CD4-positive, alpha-beta T cell treated with Interleukin-6 for 4 hours (primary cell): ENCODE measurements at places on chromosomes 16 and 17.

DNA sequence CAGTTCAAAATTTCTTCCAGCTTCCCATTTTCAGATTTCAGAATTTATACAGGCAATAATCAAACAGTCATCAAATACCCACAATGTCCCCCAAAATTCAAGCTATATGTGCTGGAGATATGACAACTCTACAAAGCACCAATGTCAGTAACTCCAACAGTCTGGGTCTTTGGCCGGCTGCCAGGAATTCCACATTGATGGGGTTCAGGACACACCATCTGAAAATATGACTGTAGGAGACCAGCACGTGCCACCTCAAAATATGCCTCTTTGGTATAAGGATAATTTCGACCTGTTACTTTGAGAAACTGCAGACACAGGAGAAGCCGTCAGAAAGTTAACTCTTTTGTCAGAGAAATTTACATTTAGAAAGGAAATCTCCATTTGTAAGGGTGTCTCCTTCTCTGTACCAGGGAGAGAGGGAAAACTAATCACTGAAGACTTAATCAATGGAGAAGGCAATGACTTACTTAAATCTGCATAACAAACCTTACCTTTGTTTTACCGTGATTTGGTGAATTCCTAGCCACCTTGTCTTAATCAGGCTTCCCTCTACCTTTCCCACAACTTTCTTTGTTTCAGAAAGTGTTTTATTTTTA is 594.3 kb upstream of the CDH5 start:
- no peak for DNase-seq

DNA sequence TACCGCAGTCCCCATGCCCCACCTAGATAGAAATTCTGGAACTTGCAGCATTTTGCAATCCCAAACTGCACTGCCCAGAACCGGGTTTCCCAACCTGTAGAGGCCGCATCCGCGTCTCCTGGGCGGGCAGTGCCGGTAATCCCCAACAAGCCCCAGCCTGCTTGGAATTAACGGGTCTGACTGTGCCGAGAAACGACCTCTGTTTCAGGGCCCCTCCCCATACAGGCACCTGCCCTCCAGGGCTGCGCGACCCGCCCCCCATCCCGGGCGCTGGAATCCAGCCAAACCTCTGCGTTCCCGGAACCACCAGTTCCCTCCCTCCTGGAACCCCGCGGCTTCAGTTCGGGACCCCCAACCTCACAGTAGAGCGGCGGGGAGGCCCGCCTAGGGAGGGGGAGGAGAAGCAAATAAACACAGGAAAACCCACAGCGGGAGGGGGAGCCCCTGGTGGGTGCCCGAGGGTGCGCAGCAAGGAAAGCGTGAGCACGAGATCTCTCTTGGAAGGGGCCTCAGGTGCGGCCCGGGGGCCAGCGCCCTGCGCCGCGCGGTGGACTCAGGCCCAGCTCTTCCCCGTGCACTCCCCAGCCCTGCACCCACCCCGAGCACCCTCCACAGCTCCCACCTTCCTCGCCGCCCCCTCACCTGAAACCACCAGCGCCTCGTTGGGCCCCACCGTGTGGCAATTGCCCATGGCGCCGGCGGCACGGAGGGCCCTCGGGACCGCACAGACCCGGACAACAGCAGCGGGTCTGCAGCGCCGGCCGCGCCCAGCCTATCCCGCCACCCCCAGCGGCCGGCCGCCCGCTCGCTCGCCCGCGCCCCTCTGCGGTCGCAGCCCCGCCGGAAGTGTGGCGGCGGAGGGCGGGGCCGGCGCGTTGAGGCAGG is at the start of gene FLOT2:
Gene FLOT2 (minus strand): TSS at position 850 of the 885 bp plus-strand sequence. CDS start 159 bp downstream, at position 691.
- DNase-seq: peak; percentile 78

DNA sequence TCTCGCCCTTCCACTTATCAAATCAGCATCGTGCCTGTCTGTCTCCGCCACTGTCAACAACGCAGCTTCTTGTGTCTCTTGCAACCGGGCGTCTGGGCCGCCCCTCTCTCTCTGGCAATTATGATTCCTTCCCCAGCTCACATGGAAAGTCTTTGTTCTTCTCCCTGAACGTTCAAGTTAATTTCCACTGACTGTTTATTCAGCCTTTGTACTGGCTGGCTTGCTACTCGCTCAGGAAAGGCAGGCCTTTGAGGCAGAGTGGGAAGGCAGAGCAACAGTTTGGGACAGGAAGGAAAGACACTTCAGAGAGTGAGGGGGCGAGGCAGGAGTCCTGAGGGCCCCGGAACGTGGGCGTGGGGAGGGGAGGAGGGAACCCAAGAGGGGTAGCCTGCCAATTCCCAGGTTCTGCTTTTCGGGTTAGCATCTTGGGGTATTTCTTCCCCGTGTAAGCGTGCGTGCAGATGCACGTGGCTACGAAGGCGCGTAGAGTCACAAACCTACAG is 50.8 kb downstream of the AKAP1 start:
- DNase-seq: no peak

DNA sequence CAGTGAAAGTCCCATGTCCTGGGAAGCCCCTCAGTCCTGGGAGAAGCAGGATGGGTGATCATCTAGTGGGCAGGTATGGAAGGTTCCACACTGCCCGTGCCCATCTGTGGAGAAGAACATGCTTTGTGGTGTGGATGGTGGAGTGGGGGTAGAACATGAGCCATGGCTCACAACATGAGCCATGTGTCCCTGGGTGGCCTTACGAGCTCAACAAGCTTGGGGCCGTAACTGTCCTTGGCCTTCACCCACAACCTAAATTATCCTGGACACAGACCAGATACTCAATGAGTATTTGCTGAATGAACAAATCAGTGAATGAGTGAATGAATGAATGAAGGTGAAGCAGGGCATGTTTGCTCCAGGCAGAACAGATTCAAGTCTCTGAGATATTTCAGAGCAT is 13.5 kb downstream of the SOX8 start:
- no peak for DNase-seq

- no peak for DNase-seq
Observed at GRCh38 chr17:74715144-74715543, 2.4 kb upstream of the CD300LF start.

DNA sequence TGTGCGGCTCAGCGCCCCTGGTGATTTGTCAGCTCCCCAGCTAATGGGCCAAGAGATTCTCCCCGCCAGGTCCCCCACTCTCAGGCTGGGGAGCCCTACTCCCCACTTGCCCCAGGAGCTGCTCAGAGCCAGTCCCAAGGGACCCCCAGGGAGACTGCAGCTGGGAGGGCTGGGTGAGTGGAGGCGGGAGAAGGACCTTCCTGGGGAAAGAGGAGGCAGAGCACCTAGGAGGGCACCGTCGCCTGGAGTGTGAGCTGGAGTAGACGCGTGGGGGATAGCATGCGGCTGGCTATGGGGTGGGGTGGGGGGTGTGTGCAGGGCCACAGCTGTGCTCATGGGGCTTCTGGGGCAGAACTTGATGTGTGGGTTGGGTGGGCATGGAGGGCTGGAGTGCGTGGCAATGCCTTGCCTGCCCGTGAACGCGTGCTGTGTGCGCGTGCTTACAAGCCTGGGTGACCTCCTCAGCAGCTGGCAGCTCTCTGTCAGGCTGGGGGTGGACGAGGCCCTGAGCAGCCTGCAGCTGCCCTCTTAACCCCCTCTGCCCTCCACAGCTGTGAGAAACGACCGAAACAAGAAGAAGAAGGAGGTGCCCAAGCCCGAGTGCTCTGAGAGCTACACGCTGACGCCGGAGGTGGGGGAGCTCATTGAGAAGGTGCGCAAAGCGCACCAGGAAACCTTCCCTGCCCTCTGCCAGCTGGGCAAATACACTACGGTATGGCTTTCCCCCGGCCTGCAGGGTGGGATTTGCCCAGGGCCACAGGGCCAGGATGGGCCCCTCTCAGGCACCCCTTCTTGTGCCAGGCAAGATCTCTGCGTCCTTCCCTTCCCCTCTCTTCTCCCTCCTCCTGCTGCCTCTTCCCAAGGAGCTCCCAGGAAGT is 12.9 kb downstream of the GJD3 start:
- no peak for DNase-seq

DNA sequence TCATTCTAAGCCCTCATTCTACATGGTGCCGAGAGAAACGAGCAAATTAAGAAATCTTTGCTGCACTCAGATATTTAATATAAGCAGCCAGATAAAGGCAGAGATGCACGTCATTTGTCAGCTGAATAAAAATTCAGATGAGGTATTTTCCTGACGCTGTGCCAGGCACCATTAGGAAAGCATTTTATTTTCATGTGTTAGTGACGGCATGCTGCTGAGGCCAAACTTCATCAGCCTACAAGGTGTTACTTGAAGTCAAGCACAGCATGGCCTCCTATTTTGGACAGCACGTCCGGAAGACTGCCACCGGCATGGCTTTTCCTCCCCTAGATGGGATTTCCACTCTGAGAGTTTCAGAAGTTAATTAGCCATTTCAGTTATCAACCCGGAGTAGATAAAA is 70.3 kb downstream of the IRX3 start:
- no peak for DNase-seq
